WERI-Rb-1 (cell line): ENCODE measurements at places on chromosomes 7 and 10.

GRCh38 chr7:30927559-30927958 is 15.9 kb downstream of the AQP1 start:
- no peak for DNase-seq

GRCh38 chr7:125396466-125397151 is 467.0 kb upstream of the POT1 start:
- peak; percentile 11 for DNase-seq

GRCh38 chr10:5163487-5163886 is 21.5 kb downstream of the AKR1C8 start:
- no peak for DNase-seq

DNA sequence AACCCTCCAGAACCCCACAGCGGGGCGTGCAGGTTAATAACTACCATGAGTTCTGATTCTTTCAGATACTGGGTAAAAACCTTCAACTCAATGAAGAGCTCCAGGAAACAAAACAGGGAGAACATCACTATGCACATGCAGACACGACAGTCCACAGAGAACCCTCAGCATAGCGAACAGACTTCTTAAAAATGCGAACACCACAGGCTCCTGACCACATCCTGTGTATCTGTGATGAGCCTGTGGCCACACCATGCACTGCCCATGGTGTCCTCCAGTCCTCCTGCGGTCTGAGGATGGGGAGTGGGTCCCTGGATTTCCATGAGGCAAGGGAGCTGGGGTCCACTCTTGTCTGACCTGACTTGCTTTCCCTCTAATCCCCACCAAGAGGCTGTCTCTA is 107.2 kb downstream of the COBL start:
- no peak for DNase-seq

DNA sequence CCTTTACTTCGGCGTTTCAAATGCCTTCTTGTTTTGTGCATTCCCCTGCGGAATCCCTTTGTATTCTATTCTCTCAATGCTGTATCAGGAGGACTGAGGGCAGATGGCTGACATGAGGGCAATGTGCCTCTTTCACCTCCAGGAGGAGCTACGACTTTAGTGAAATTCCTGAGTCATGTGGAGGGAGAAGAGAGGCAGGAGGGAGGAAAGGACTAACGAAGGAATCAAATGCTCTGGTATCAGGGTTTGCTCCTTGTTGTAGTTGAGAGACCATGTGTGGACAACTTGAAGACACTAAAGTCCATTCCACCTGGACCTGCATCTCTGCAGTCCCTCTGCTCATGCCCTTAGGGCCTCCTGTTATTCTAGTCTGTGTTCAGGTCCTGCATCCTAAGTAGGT is 40.2 kb upstream of the PRSS58 start:
- peak; percentile 33 for DNase-seq

GRCh38 chr7:19290968-19291367 is 145.7 kb upstream of the FERD3L start:
- DNase-seq: no peak

DNA sequence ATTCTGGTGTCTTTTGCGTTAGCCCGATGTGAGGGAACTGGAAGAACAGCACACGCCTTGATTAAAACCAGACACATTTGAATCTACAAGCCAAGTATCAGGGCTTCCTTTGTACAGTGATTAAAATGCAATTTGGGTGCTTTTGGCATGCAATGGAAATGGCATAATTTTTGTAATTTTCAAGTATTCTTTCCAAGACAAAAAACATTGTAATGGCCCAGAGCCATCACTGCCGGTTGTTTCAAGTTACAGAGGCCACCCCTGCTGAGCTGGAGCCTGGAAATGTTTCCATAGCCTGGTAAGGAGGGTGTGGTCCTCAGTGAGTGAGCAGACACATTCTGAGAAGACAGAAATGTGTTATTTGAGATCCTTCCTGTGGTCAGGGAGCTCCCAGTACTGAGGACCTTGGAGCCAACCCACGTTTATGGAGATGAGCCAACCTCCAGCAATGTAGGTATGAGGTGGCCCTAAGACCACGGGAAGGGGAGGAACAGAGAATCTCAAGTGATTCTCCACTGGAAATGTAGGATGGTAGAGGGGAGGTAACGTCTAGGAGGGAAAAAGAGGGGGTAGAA is 20.9 kb downstream of the TEX36 start:
- DNase-seq: no peak

- DNase-seq: no peak
These were observed 54.3 kb upstream of the PDGFA start for GRCh38 chr7:573933-574381.

DNA sequence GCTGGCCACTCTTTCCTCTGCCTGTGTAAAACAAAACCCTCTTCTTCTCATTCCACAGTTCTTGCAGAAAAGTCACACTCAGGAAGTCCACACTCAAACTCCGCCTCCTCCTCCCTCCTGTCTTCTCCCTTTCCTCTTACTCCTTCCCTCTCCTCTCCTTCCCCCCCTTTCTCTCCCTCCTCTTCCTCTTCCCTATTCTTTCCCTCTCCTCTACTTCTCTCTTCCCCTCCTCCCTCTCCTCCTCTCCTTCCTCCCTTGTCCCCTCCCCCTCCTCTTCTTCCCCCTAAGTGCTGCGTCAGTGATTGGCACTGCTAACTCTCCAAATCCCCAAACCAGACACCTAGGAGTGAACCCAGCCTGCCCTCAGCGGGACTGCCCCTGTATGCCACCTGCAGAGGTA is 67.0 kb downstream of the ZNF467 start:
- no peak for DNase-seq

- DNase-seq: no peak
These were observed 855 bp downstream of the YME1L1 start for GRCh38 chr10:27153329-27153728.
